ENCODE measurements at places on chromosomes 2 and 18. TPM values are rescaled to one million over a fixed set of nuclear protein-coding genes. Genes with fewer than 3 reads are reported as not detected.

- no peak for DNase-seq
Observed at GRCh38 chr2:164046040-164046439, 310.2 kb upstream of the FIGN start.

DNA sequence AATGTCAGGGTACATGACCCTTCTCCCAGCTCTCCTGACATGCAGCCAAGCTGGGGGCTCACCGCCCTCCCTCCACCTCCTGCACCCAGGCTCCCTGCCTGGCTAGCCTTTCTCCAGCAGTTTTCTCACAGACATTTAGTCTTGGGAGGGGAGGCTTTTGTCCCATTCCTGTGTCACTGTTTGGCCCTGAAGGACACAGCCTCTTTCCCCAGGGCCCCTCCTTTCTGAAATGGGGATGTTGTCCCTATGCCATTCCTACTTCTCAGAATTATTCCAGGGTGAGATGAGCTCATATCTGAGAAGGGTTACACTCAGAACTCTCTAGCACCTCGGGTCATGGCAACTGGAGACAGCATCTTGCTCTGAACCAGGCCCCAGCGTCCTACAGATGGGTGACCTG lies 47.3 kb upstream of the MRPL33 start:
- DNase-seq = no peak

DNA sequence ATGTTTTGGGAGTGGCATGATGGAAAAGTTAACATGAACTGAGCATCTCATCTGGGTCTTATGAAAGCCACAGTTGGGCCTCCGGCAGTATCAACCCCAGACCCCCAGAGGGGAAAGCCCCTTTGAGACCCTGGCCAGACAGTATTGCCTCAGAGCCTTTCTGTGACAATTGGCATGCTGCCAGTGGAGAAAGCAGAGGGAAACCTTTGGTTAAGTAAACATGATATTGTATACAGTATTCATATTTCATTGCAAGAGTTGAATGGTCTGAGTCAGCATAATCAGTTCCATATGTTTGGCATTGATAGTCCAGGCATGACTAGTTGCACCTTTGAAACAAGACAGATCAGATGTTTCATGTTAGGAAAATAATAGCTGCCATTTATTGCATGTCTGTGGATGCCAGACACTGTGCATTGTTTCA lies 20.0 kb downstream of the MERTK start:
- DNase-seq = no peak

DNA sequence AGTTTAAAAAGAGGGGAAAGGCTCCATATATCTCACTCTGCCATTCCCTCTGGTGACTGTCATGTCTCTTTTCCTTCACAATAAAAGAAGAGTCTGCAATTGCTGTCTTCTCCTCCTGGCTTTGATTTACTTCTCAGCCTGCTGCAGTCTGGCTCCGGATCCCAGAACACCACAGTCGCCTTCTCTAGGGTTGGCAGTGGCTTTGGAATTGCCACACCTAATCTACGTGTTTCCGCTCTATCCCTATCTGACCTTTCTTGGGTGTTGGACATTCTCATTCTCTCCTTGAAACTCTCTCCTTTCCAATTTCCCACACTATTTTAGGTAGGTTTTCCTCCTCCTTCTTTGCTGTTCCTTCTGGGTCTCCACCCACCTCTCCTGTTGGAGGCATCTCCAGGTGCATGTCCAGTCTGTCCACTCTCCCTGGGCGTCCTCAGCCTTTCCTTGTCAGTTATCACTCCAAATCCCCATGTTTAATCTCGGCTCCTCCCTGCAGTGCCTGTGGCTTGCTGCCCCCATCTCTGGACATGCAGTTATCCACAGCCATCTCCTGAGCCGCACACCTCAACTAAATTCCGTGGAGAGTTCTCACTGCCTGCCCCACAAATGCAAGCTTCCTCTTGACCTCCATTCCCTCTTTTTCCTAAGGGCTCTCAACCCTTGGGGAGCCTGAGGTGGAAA lies 112.8 kb downstream of the KCTD1 start:
- no peak for DNase-seq

DNA sequence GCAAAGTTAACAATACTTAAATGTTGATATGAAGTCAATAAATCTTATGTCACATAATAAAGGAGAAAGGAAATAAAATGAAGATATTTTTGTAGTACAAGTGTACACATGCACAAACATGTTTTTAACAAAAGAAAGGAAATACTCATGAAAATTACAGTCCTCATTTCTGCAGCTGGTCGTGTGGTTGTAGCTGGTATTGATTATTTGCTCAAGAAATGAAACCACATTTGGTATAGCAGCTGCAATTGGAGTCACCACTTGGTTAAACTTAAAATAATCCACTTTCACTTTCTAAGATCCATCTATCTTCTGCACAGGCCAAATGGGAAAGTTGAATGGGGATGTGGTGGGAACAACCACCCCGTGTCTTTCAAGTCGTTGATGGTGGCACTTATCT lies 580.5 kb upstream of the NRXN1 start:
- DNase-seq = no peak

GRCh38 chr2:158240975-158241374 lies 139.3 kb downstream of the UPP2 start:
- DNase-seq = no peak

DNA sequence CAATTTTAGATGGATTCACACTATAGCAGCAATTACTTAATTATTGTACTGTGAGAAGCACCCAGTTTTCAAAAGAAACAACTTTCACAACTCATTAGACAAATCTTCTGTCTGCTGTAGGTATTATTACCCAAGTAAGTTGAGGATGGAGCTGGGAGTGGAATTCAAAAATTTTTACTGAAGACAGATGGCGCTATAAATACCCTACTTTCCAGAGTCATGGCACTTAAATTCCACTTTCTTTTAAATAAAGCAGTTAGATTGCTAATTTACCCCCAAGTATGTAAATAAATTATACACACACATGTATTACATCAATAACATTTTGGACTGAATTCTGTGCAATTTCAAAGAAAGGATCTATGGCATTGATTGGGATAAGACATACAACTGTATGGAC lies 166.8 kb downstream of the FTCDNL1 start:
- DNase-seq = no peak

GRCh38 chr18:64444819-64445218 lies 295.9 kb upstream of the LINC00305 start:
- DNase-seq = no peak

GRCh38 chr2:222882484-222882928 lies 21.7 kb downstream of the ACSL3 start:
- DNase-seq = no peak

DNA sequence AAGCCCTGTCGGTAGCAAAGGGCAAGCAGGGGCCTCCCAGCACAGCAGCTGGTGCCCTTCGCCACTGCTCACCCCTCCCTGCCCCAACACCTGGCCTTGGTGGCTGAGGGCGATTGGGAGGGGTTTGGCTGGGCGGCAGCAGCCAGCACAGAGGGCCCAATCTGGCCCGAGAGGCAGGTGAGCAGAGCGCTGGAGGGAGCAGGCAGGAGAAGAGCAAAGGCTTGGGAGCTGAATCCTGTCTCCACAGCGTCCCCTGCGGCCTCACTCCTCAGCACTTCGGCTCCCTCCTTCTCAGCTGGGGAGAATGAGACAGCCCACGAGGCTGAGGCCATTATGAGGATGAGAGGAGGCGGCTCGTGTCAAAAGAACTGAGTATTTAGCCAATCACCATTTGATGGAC lies 74.9 kb upstream of the TAF1B start:
- no peak for DNase-seq

- no peak for DNase-seq
Observed at GRCh38 chr2:231502596-231502995, 27.6 kb downstream of the NMUR1 start.

- DNase-seq = no peak
Observed at GRCh38 chr2:179911569-179911968, 50.2 kb upstream of the ZNF385B start.

DNA sequence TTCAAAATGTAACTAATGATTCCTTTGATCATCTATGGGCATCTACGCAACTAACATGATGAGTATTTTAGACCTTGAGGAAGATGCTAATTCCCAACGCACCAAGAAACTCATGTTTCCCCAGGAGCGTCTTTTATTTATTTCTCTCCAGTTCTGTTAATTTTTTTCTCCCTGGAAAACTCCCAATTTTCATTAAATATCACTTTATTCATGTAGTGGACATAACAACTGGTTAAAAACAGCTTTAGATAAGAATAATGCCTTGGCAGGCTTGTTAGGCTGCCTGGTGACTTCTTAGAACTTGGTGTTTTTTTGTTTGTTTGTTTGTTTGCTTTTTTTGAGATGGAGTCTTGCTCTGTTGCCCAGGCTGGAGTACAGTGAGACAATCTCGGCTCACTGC lies 62.9 kb upstream of the ZFP36L2 start:
- DNase-seq = no peak

DNA sequence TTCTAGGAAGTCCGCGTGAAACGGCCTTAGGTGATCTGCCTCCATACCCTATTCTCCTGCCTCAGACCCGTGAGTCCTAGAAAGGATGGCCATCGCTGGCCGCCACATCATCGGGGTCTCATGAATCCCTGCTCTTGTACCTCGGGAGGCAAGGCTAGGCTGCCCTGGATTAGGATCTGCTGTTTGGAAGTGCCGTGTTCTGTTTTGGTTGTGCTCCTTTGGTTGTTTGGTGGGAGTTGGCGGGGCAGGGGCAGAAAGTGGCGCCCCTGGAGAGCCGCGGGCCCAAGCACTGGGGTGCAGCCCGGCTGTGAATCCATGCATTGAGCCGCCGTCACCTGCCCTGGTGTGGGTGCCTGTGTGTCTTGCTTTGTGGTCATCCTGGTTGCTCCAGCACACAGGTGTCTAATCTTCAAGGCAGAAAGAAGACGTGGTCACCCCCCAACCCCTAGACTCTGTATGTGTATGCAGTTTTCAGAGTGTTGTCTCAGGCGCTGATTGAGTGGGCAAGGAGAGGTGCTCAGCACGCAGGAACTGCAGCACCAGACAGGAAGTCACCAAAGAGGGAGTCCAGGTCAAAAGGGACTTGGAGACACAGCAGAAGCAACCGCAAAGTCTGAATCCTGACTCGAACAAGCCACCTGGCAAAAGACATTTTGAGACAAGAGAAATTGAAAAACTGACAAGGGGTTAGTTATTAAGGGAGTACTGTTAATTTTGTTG lies 80.0 kb upstream of the LDLRAD4 start:
- no peak for DNase-seq

GRCh38 chr2:127163921-127164320 lies 56.2 kb downstream of the CYP27C1 start:
- DNase-seq = peak; percentile 21

AFF3 gene
- 14.2 TPM for total RNA-seq

CHRNG gene
- total RNA-seq = not detected

ARHGAP28 gene
- total RNA-seq = 9.7 TPM

B3GNT2 gene
- total RNA-seq = 21.0 TPM

NOSTRIN gene
- 36.2 TPM for total RNA-seq

IMMT gene
- 60.0 TPM for total RNA-seq

FEV gene
- not detected for total RNA-seq
